Fibroblast of mammary gland (primary cell): ENCODE measurements at places on chromosomes 2 and 18.

- no peak for DNase-seq
Measured at GRCh38 chr2:119760237-119760955, 674 bp downstream of the PTPN4 start.

GRCh38 chr18:61998335-61998734 is 105.5 kb upstream of the RNF152 start:
- DNase-seq: no peak

- DNase-seq: no peak
Measured at GRCh38 chr18:26336572-26336971, 110.3 kb downstream of the TAF4B start.

- DNase-seq: no peak
Measured at GRCh38 chr2:128788636-128789220, 470.1 kb upstream of the HS6ST1 start.

DNA sequence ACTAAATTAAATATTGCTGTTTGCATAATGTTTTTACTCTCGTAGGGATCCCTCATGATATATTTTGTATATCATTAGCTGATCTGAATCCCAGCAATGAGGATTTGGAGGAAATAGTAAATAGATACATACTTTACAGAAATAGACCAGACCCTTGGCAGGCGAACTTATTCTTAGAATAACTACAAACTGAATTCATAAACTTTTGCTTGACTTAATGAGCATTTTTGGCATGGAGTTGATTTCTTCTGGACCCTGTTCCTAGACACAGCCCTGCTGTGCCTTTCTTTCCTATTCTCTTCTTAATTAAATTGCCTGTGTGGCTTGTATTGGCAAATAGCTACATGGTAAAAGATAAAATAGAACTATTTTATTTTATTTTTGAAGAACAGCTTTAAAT is 145.9 kb downstream of the GREB1L start:
- no peak for DNase-seq

DNA sequence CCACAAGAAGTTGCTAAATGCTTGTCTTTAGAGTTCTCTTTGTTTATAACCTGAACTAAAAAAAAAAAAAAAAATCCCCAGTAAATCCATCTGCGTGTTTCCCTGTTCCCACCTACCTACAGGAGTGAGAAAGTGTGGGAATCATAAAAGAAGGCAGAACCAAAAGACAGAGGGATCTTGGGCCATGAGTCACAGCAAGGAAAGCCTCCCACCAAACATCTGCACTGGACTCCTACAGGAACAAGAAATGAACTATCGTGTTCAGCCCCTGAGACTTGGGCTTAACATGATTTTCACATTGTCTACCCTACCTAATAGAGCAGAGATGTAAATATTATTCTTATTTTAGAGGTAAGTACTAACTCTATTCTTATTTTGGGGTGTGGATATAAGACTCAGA is 1761.2 kb upstream of the CELF4 start:
- DNase-seq: peak; percentile 2

DNA sequence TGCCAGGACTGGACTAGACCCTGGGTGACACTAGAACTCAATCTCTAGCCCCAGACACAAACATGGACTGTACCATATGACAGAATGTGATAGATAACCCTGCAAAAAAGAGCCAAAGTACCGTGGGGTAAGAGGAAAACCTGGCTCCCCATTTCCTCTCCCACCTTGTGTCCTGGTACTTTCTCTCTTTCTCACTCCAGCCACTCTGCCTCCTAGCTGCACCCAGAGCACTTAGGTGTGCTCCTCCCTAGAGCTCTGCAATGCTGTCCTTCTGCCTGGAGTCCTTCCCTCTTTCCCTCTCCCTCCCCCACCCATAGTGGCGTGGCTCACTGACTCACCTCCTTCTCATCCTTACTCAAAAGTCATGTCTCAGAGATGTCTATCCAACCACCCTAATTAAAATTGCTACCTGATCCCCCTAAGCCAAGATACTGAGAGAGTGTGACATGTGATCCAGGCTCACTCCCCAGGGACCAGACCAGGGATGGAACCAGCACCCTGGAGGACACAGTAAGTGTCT is 171.3 kb downstream of the LOXHD1 start:
- peak; percentile 4 for DNase-seq
